ENCODE measurements at places on chromosomes 12 and 14.

DNA sequence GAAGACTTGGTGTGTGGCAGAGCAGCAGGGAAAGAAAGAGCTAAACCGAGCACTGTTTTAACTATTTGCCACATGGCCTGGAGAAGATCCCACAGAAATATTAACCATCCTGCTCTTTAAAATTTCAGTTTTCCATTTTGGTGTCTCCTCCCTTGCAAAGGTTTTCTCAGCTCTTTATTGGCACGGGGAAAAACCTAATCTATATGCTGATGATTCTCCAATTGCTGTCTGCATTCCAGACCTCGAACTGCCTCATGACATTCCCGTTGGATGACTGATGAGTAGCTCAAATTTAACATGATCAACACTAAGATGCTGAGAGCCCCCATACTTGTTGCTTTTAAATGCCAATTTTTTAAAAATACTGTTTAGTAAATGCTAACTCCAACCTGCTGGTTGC is 115.0 kb downstream of the EMP1 start:
- DNase-seq, result no peak

- DNase-seq, result no peak
Observed at GRCh38 chr14:72084935-72085334, 152.7 kb downstream of the RGS6 start.

- DNase-seq, result no peak
Observed at GRCh38 chr14:34355584-34356263, 106.3 kb downstream of the SPTSSA start.

GRCh38 chr12:47867495-47867941 is 37.3 kb downstream of the VDR start:
- no peak for DNase-seq

- peak; percentile 74 for DNase-seq
Observed at GRCh38 chr12:47808050-47808449, 11.7 kb downstream of the HDAC7 start.

DNA sequence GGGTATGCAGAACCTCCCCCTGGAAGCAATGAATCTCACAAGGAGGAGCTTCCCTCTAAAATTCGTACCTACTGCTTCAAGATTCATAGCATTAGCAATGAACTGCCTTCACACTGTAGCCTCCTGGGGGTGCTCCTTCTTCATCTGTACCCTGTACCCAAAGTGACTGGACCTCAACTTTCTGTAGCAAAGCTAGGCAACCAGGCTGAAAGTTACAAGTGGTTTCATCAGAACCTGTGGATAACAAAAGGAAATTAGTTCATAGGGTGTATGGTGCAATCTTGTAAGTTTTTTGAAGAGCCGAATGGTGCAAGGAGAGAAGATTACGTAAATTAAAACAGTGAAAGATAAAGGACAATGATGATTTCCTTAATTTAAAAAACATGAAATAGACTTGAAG is 1541.7 kb upstream of the FLRT2 start:
- DNase-seq, result no peak

DNA sequence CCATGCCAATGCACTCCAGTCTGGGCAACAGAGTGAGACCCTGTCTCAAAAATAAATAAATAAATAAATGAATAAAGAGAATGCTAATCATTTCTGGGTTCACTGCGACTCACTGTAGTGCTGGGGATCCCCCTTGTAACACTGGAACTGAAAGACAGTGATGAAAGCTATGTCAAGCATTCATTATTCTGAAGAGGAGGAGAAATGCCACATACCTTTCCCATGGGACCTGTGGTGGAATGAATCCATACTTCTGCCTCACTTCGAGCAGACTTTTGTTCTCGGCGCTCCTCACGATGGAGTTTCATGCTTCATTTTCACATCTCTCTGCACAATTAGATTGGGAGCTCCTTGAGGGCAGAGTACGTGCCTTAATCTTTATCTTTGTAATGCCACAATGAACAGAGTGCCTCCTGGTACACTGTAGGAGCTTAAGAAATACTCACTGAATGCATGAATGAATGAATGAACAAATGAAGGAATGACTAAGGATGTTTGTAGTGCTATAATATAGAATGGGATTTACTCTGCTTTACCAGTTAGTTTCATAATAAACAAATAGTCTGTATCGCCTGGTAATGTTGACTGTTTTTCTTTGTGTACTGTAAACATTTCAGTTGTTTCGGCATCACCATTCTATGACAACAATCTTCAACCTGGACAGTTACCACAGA is 45.8 kb downstream of the DRAM1 start:
- DNase-seq, result no peak

DNA sequence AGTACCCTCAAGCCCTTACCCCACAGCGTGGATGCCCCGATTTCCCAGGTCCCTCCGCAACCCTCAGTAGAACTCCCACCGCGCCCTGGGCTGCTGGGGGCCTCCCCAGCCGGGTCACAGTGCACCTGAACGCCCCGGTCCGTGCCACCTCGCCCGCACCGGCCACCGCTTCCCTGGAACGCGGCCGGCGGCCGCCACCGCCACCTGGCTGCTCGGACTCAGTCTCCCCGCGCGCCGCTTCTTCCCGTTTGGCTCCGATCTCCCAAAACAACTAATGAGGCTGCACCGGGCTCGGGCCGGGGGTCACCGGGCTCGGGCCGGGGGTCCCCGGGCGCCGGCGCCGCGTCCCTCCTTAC is 1.0 kb downstream of the ITPK1 start:
- no peak for DNase-seq

- DNase-seq, result peak; percentile 26
Observed at GRCh38 chr12:132559652-132560363, 50.6 kb downstream of the LRCOL1 start.

DNA sequence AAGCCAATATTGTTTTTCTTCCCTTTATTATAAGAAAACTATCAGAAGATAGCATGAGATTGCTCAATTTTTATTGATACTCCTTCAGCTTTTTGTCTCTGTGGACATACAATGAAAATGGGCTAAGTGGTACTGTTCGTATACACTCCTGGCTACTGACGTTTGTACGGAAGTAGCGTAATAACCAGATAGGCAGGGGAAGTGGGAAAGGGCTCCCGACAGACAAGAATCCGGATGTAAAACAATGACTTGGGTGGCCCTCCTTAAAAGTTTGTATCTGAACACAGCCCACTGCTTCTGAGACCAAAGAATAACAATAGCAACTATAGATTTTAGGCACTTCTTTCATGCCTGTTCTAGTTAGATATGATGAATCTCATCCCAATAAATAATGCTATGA is 99.6 kb downstream of the RPS6KA5 start:
- DNase-seq, result no peak

GRCh38 chr12:106956048-106956578 is 406 bp downstream of the TMEM263 start:
- DNase-seq, result no peak

GRCh38 chr12:27550653-27550975 is 26.6 kb downstream of the PPFIBP1 start:
- no peak for DNase-seq

DNA sequence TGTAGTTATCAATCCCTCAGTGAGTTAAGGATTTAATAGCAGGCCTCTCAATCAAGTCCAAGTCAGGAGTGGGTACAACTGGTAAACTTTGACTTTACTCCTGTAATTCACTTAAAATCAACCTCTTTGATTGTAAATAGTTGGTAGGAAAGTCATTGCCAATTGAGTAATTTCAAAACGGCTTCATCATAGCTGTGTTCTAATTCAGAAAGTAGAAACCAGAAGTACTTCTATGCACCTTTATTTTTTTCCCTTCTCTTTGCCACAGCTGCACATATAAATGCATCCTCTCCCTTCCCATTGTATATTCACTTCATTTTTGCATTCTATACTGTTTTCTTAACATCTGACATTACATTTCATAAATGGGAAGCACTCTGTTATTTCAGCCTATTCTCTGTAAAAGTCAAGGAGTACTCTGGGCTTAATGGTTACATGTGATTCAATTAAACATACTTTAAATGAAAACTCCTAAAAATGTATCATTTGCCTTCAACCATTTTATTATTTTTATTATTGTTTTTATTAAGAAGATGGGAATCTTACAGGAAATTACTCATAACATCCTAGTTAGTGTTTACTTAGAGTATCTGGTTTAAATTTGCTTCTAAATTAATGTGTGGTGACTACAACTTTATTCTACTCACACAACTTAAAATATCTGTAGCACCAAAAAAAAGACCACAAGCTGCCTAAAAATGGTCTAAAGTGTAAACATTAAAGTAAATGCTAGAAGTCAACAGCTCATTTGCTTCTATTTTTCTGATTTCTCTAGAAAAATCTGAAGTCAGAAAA is 171.2 kb downstream of the CEP128 start:
- no peak for DNase-seq

DNA sequence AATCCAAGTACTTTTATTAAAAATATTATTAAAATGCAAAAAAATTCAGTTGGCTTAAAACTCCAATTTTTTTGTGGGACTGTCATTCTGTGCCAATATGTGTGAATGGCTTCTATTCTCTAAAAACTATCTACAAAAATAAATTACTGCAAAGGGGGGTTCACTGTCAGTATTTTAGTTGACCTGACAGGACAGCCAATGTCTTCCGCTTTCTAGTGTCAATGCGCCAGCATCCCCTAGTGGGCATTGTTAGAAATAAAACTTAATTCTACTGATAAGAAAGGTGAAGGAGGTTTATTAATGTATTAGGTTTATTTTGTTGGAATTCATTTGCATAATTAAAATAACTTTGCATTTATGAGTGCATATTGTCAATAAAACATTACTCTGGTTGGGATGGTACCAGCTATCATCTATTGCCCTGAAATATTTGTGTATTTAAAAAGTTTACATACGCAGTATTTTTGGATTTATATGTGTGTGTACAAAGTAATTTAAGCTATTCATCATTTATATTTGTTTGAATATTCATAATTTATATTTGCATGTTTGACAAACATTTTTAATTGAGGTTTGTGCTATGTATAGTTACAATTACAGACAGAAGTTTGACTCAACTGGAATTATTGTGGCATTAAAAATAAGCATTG is 527.2 kb downstream of the FLRT2 start:
- no peak for DNase-seq

GRCh38 chr12:123367511-123367910 is 2.9 kb upstream of the SBNO1 start:
- DNase-seq, result no peak

DNA sequence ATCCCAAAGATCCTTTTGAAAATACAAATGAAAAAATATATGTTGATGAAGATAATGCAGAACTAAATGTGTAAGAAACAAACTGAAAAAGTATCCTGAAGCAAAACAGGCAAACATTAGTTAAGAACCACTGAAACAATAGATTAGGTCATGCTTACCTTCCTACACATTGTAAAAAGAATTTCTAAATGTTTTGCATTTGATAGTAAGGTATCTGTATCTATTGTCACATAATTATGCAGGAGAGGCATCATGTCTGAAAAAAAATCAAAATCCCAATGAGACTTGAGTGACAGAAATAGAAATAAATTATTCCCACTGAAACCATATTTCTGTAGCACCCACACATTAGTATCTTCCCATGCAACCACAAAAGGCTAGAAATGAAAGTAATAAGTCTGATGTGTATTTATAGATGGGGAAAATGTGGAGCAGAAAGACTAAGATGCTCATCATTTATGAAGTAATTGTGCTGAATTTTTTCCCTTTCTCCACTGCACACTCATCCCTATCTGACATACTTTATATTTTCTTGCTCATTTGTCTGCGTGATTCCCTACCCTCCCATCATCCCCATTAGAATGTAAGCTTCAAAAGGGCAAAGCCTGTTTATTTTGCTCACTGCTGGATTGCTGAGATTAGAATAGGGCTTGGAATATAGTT is 43.5 kb downstream of the IPO8 start:
- no peak for DNase-seq

GRCh38 chr12:53413485-53414204 is 10.0 kb upstream of the AMHR2 start:
- no peak for DNase-seq

- DNase-seq, result no peak
Observed at GRCh38 chr12:68823696-68824095, 15.7 kb downstream of the MDM2 start.

DNA sequence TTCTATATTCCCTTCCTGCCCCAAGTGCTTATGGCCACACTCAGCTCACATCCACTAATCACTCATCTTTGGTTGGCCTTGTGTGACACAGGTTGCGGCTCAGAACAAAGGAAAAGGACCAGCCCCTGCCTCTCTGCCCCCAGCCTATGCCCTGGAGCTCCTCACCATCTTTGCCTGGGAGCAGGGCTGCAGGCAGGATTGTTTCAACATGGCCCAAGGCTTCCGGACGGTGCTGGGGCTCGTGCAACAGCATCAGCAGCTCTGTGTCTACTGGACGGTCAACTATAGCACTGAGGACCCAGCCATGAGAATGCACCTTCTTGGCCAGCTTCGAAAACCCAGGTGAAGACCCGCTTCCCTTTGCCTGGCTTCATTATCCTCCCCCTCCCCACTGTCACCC is 15.8 kb upstream of the OAS2 start:
- no peak for DNase-seq

GRCh38 chr12:82745063-82745674 is 58.5 kb downstream of the TMTC2 start:
- DNase-seq, result no peak

DNA sequence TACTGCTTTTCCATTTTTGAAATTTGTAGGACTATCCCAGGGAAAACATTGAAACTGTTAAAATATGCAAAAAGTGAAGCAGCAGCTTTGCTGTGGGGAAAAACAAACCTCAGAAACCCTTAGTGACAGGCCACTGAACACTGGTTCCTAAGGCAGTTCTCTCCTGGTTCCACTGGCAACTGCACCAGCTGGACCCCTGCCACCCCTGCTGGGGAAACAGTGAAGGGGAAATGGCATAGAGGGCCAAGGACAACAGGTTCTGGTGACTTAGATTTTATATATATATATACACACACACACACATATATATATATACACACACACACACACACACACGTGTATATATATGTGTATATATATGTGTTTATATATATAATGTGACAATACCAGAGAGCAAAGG is 16.2 kb upstream of the KRT7 start:
- no peak for DNase-seq

DNA sequence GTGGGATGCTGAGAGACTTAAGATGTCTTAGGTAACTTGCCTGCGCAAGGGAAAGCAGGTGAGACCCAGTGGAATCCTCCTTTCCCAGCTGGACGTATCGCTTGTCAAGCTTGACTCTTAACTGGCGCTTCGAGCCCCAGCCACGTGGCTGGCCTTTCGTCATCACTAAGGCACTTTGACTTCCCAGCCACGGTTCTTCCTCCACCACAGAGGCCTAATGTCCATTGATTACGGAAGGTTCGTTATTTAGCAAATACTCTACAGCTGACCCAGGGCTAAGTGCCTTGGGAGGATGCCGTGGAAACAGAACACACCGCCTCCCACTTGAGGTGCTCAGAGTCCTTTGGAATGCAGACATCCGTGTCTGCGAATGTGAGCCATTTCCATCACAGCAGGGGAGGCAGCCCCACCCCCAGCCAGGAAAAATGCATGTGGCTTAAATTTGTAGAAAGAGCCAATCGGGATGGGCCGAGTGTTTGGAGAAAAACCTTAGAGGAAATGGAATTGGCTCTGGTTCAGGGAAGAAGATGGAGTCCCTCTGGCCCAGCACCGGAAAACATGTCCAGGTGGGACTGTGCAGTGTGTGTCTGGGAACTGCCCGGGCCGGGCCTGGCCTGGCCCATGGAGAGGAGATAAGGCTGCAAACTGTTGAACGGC is 115.7 kb downstream of the PLXNC1 start:
- no peak for DNase-seq
